ENCODE measurements at places on chromosomes 12 and 14.

- no peak for DNase-seq
Measured at GRCh38 chr12:12701457-12701856, 5.5 kb upstream of the GPR19 start.

DNA sequence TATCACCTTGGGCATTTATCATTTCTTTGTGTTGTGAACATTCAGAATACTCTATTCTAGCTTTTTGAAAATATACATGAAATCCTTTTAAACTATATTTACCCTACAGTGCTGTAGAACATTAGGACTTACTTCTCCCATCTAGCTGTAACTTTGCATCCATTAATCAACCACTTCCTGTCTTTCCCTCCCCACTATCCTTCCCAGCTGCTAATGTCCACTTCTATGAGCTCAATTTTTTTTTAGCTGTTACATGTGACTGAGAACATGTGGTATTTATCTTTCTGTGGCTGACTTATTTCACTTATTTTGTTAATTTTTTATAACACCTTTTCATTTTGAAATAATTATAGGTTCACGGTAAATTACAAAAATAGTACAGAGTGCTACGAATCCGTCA lies 136.0 kb downstream of the LMNTD1 start:
- DNase-seq: no peak

DNA sequence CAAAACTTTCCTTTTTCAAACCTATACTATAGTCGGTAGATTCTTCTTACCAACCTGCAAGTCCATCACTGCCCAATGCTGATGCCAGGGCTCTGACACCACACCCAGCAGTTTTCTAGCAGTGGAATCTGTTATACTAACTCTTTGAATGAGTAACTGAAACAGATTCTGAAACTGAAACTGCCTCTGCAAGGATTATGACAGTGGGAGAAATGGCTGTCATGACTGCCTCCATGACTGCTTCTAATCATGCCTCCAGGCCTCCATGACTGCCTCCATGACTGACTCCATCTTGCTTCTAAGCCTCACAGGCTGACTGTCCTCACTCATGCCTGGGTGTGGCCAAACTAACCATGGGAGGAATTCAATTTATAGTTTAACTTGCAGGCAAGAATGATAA lies 29.4 kb upstream of the OXA1L start:
- DNase-seq: no peak

DNA sequence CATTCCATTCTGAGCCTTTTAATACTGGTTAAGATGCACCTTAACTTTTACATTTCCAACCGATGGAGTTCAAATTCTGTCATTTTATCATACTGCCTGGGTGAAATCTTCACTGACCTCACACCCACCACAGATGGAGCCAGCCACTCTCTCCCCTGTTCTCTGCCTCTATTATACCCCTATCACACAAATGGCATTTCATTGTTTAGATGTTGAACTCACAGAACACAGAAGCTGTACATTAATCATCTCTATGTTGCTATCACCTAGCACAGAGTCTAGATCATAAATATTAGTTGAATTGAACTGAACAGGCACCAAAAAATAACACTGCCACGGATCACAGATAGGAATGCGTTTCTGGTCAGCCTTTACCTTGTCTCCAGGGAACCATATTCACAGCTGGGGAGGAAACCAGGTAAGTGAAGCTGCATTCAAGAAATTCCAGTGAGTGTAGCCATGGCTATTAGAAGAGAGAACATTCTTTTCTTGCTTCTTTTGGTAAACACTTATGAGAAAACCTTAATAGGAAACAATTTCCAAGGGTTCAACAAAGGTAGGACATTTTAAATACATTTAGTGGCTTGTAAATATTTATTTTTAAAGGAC lies 194.9 kb upstream of the RMST start:
- DNase-seq: no peak

DNA sequence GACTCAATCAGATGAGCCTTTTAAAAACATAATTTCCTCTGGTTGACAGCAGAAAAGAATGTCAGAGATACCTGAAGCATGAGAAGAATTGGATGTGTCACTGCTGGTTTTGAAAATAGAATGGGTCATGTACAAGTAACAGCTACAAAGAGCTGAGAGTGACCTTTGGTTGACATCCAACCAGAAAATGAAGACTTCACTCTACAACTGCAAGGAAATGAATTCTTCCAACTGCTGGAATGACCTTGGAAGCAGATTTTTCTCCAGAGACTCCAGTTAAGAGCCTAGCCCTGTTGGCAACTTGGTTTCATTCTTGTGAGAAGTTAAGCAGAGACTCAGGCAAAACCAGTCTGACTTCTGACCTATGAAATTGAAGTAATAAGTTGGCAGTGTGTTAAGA lies 505.9 kb downstream of the SLC16A7 start:
- no peak for DNase-seq
